NCI-H1417 (cell line): ENCODE measurements at places on chromosomes 16 and 17.

- no peak for DNase-seq
These were observed 20.9 kb downstream of the GAN start for GRCh38 chr16:81335669-81336068.

DNA sequence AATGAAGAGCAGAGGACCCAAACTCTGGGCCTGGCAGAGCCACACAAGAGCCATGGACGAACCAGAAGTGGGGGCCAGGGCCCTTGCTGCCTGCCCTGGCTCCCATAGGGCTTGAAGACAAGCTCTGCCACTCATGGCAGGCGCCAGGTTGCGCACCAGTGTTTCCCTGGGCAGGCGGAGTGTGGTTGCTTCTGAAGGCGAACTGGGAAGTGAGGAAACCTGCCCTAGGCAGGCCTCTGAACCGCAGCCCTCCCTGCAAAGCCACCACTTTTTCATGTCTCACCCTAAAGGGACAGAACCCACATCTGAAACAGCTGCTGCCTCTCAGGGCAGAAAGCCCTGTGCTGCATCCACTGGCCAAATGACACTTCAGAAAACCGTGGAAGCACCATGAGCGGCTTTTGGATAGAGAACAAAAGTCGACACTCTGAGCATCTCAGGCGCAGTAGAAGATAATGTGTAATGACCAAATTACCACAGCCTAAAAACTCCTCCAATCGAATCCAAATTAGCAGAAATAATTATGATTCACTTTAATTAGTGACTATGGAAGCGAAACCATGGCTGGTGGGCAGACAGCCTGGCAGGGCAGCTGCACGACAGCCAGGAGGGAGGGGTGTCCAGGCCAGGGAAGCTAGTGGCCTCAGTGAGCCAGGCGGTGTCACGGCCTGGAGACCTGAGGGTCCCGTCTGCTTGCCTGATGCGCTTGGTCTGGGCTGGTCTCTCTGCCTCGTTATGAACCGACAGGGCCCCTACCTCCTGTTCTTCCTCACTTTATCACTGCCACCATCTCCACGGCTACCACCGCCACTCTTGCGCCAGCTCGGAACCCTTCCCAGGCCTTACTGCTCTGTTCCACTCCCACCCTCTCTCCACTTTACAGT, 59.1 kb downstream of the PRMT7 start:
- peak; percentile 24 for DNase-seq

GRCh38 chr17:66834919-66835454, at the start of gene CACNG5:
CACNG5 (plus strand) TSS chr17:66835117; CDS start chr17:66877333, 42,216 bp downstream.
- peak; percentile 40 for DNase-seq

DNA sequence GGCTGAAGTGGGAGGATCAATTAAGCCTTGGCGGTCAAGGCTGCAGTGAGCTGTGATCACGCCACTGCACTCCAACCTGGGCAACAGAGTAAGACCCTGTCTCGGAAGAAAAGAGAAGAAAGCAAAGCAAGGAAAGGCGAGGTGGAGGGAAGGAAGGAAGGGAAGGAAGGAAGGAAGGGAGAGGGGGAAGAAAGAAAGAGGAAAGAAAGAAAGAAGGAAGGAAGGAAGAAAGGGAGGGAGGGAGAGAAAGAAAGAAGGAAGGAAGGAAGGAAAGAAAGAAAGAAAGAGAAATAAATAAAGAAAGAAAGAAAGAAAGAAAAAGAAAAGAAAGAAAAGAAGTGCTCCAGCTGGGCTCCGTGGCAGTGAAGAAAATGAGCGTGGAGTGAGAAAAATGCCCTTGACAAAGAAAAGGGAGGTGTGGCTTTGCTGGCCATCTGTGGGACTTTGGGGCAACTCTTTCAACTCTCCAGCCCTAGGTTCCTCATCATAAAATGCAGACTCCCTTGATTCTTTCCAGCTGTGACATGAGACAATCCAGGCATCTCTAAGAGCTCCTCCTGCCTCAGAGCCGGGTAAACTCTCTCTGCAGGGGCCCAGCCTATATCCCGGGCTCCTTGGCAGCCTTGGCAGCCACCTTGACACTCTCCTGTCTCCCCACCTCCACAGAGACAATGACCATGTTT, 2.4 kb downstream of the GSDMA start:
- DNase-seq, result no peak

DNA sequence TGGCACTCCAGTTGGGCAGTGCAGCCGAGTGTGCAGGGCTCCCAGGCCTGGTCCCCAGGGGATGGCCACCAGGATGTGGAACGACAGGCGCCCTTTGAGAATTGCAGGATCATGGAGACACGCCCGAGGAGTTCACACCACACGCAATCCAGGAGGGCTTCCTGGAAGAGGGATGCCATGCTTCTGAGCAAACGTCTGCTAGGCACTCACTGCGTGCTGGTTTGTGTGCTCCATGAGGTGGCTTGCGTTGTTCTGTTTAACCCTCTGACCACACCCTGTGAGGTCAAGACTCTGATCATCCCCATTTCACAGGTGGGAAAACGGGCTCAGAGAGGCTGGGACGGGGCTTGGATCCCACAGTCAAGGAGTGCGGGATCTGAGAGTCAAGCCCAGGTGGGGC, 32.6 kb upstream of the ZFPM1 start:
- DNase-seq, result no peak

- no peak for DNase-seq
These were observed 40.0 kb upstream of the ABCA10 start for GRCh38 chr17:69268543-69269014.

GRCh38 chr16:86512860-86513470, 2.6 kb downstream of the FOXF1 start:
- DNase-seq, result no peak

DNA sequence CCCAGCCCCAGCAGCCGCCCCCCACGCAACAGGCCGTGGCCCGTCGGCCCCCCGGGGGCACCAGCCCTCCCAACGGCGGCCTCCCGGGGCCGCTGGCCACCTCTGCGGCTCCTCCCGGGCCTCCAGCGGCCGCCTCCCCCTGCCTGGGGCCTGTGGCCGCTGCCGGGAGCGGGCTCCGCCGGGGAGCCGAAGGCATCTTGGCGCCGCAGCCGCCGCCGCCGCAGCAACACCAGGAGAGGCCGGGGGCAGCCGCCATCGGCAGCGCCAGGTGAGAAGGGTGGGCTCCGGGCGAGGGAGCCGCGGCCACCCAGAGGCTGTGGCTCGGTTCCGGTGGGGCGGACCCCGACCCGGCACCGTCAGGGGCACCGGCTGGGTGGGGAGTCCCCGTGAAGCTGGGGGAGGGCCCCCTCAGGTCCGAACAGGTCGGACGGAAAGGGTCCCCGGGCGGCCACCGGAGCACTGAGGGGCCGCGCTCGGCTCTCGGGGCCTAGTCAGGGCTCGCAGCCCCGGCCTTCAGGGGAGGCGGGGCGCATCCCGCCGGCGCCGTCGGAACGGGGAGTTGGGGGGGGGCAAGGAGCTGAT, 583 bp downstream of the ATXN2L start:
- DNase-seq, result no peak

- DNase-seq, result no peak
These were observed 49.7 kb upstream of the CCDC182 start for GRCh38 chr17:57794841-57795240.

DNA sequence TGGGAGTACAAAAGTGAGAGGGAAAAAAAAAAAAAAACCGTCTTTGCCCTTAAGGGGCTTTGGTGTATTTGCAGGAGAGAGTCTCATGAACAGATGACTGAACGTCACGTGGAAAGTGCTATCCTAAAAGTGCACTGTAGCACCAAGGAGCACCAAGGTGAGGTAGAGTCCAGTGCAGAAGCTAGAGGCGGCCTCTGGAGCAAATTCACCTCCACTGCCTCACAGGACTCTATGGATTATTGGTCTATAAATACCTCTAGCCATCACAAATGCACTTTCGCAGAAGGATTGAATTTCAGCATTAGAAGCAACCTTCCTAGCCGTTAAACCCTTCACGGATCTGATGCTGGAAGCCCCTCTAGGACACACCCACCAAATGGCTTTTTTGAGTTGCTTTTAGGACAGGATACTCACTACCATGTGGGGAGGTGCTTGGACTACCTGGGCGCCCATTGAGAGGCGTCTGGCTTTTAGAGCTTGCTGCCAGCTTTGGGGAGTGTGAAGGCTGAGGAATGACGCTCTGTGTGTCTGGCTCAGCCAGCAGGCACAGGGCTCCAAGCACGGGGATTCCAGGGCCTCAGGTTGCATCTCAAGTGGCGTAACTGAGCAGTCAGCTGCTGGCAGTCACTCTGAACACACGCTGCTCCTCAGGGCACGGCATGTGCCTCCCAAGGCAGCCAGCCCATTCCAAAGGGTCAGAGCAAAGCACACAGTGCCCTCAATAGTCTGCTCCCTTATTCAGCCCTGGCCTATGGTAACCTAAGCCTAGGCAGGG, 52.7 kb downstream of the CDRT4 start:
- no peak for DNase-seq

DNA sequence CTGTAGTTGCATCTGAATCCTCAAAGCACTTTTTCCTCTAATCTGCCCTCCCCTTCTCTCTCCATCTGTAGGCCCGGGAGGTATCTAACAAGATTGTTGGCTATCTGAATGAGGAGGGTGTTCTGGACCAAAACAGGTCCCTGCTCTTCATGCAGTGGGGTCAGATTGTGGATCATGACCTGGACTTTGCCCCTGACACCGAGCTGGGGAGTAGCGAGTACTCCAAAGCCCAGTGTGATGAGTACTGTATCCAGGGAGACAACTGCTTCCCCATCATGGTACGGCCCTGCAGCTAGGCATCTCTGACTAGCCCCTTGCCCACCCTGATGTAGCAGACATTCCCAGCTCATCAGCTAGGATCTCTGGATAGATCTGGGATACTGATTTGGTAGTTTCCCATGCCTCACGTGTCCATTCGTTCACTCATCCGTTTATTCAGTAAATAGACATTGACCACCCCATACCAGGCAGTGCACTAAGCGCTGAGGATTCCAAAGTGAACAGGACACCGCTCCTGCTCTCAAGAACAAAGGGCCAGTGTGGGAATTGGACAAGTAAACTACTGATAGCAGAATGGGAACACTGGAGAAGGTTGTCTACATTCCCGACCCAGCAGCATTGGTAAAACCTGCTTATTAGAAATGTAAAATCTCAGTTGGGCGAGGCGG, 12.1 kb downstream of the LPO start:
- DNase-seq, result no peak

DNA sequence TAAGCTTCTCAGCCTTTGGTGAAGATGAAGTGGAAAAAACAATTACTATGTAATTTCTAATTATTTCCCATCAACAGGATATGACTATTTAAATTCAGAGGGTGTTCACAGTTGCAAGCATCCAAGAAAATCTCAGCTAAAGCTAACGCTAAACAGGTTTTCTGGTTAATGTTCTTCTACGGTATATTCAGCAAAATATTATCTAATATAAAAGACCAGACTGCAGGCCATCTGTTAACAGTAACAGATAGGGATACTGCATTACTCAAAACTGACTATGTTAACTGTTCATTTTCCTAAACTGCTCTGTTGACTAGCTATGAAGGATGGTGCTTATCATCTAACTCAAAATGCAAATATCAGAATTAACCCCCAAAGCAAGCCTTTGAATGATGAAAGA, 32.8 kb downstream of the GLG1 start:
- DNase-seq, result no peak

GRCh38 chr17:61474235-61474927, 22.2 kb downstream of the TBX4 start:
- no peak for DNase-seq

DNA sequence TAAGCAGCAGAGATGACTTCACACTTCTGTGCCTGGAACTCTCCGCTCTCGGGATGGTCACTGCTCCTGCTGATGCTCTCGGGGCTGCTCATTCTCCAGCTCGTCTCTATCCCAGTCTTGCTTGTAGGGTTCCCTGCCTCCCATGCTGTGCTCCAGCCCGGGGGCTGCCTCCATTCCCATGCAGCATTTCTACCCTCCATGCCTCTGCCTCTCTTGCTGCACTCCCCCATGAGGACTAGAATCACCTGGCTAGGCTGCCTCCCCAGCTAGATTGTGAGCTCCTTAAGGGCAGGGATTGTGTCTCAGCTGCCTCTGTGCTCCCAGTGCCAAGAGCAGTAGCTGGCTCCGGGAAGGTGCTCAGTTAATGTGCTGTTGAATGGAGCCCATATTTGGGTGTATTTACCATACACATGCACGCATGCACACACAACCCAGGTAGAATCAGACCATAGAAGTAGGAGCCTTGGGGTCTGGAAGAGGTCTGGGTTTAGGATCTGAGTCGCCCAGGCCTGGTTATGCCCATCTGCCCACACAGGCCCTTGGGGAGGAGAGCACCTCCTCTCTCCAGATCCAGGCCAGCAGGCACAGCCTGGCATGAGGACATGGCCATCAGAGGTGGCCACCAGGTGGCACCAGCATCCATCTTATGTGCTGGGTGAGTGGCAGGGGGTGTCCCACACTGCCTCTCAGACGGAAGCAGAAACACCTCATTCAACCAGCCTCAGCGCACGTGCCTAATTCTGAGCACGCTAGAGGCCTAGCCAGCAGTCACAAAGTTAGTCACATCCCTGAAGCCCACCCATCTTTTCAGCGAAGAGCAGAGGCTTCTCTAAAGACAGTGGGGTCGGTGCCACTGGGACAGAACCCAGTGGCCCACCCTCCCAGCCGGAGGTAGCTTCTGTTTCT, 9.3 kb downstream of the GIT1 start:
- peak; percentile 84 for DNase-seq

DNA sequence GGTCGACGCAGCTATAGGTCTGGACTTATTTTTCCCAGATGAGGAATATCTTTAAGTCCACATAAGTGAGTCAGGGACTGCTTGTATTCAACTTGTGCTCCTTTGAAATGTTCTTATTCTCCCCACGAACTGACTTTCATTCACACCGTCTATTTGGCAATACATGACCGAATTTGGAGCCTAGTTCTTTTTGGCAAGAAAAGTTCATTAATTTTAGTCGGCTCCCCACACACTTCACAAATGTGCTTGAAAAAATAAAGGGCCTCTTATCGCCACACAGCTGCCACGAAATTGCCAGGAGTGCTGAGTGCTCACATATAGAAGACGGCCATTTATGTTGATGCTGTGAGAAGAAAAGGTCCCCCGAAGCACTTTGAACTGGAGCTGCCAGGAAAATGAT, 152.6 kb downstream of the PRKCA start:
- no peak for DNase-seq

- peak; percentile 25 for DNase-seq
These were observed 825 bp downstream of the BLMH start for GRCh38 chr17:30290696-30291542.

DNA sequence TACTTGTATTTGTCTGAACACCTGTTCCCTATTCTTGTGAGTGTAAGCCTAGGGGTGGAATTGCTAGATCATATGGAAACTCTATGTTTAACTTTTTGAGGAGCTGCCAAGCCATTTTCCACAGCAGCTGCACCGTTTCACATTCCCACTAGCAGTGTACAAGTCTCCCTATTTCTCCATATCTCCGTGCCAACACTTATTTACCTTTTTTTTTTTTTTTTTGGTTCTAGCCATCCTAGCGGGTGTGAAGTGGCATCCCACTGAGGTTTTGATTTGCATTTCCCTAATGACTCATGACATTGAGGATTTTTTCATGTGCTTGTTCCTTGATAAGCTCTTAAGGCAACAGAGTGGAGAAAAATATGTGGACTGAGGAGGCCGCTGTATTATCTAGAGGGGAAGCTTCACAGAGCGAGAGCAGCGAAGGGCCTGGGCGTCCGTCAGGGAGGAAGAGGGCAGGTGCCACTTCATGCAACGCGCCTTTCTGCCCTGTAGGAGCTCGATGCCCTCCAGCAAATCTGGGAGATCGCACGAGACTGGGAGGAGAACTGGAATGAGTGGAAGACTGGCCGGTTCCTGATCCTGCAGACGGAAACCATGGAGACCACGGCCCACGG, 50.0 kb downstream of the DNAH2 start:
- peak; percentile 82 for DNase-seq

- DNase-seq, result no peak
These were observed 36.1 kb downstream of the CMIP start for GRCh38 chr16:81480606-81481206.
